CD4-positive, alpha-beta T cell treated with Interleukin-15 for 4 hours (primary cell): ENCODE measurements at places on chromosomes 2 and 18.
A peak's percentile ranks its signal among the peaks of the same experiment; 100 is the strongest.

DNA sequence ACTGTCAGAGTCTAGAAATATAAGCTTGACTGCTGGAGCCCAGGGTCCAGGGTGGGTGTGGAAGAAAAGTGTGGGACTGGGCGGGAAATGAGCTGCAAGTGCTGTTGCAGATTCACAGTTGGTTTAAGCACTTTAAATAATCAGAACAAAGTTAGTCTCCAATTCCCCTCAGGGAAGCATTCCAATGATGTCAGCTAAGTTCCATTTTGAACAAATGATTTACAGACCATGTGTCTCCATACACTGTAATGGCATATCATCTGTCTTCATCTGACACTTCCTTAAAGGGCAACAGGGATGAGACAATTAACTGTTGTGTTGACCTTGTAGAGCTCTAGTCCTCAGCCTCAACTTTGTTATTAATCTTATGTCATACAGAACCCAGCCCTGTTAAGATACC lies 31.5 kb upstream of the REG3A start:
- no peak for DNase-seq

DNA sequence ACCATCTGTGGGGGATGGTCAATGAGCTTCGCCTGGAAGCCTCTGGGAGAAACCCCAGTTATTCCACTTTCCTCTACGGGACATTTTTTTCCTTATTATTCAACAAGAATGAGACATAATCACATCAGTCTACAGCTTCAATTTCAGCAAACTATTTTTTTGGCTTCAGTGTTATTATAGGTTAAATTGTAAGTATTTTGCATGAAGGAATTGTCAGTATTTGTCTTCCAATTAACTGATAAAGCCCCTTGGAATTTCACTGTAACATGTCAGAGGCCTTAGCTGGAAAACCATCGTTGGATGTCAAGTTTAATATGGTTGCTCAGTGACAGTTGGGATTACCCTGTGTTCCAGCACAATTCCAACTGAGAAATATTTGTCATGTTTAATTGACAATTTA lies 480.9 kb upstream of the CHST9 start:
- DNase-seq: no peak

GRCh38 chr2:71452565-71452964 lies 796 bp upstream of the DYSF start:
- DNase-seq: no peak

- no peak for DNase-seq
Measured at GRCh38 chr2:133525613-133526529, 42.4 kb downstream of the NCKAP5 start.

DNA sequence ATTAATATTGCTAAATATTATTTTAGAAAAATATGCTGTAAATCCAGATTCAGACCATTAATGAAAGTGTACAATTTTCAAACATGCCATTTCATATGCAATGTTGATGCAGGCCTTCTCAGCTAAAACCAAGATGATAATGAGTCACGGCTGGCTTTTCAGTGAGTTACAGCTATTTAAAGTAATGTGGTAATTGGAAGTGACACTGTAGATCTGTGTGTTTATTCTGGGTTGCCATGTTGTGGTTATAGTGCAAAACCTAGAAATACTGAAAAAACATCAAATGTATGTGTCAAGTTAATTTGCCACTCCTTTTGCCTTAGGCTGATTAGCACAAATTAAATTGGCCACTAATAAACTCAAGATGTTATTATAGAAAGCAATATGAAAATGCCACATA lies 506.6 kb downstream of the ERBB4 start:
- no peak for DNase-seq

GRCh38 chr18:57845605-57846074 lies 42.5 kb upstream of the ATP8B1 start:
- no peak for DNase-seq

GRCh38 chr2:111100765-111101162 lies 19.9 kb upstream of the BCL2L11 start:
- peak; percentile 32 for DNase-seq

DNA sequence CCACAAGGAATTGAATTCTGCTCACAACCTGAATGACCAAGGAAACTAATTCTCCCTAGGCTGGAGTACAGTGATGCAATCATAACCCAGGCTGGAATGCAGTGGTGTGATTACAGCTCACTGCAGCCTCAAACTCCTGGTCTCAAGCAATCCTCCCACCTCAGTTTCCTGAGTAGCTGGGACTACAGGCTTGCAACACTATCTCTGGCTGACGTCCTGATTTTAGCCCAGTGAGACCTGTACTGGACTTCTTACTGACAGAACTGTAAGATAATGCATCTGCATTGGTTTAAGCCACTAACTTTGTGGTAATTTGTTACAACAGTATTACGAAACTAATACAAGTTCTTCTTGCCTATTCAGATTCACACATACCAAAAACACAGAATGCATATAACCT lies 9.5 kb upstream of the KDSR start:
- no peak for DNase-seq

DNA sequence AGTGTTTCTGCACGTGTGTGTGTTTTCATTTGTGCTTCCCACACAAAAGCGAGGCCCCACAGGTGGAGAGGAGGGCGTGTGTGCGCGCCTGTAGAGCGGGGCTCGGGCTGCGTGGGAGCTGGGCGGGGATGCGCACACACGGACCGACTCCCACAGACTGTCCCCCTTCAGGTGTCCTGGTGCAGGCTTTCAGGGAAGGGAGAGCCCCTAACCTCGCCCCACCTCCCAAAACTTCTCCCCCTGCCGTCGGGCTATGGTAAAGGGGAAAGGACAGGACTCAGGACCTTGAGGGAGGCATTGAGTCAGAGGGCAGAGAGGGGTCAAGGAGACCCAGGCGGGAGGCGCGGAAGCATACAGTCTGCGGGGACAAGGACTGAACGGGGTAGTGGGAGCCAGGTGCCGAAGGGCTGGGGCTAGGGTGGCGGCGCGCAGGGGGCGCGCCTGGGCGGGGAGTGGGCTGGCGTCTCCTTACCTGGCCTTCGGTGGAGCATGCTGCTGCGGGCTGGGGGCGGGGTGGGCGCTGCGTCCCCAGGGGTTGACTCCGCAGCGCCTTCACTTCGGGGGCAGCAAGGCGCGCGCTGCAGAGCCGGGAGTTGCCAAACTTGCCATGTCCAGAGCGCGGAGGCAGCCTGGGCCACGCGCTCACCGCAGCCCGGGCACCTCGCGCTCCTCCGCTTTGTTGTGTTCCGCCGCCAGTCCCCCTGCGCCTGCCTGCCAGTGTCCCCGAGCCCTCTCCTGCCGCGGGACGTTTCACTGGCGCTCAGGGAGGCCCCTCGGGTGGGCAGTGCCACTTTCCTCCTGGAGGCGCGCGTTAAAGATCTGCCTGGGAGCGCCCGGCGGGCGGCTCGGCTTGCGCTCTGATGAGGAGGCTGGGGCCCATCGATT lies 302.0 kb downstream of the NCKAP5 start:
- DNase-seq: no peak

- no peak for DNase-seq
Measured at GRCh38 chr2:173298536-173299097, 56.1 kb upstream of the CDCA7 start.

DNA sequence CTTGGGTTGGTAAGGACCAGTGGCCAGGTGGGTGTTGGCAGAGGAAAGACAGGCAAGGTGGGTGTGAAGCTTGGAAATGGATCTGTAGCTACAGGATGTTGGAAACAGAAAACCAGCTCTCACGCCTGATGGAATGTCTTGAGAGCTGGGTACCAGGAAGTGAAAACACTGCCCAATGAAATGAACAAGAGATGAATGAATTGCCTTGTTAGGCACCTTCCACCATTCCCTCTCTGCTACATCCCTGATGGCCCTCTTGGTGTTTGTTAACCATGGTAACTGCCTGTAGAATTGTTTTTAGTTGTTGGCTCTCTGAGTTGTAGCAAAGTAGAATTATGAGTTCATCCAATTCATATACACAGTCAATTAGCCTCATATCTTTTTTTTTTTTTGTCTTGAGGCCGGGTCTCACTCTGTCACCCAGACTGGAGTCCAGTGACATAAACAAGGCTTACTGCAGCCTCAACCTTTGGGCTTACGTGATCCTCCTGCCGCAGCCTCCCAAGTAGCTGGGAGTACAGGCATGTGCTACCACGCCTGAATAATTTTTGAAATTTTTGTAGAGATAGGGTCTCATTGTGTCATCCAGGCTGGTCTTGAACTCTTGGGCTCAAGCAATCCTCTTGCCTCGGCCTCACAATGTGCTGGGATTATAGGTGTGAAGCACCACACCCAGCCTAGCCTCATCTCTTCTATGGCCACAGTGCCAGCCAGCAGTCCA lies 9.5 kb downstream of the KCMF1 start:
- no peak for DNase-seq

- no peak for DNase-seq
Measured at GRCh38 chr2:17163638-17164037, 354.6 kb downstream of the RAD51AP2 start.

GRCh38 chr2:74675090-74675489 lies 21.0 kb downstream of the SEMA4F start:
- DNase-seq: no peak

DNA sequence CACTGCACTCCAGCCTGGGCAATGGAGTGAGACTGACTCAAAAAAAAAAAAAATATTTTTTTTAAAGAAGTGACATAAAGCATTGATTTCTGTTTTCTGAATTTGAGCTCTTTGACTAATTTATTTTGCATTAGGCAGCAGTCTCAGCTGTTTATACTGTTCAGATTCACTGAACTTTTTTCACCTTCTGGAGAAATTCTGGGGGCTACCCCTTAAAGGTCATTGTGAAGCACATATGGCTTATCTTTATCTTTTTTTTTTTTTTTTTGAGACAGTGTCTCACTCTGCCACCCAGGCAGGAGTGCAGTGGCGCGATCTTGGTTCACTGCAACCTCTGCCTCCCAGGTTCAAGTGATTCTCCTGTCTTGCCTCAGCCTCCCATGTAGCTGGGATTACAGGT lies 12.9 kb downstream of the PHLPP1 start:
- no peak for DNase-seq

DNA sequence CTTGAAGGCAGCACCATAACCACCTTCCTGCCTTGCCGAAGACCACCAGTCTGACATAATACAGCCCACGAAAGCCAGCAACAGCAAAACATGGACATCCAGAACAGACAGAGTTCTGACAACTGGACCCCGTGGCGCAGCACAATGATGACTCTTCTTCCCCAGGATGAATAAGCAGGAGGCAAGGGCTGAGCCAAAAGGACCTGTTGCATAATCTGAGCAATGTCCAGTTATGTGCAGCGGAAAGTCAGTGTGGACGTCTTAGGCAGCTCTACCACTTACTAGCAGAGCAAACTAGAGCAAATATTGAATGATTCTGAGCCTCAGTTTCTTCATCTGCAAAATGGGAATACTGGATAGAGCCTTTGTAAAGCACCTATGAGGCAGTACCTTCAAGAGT lies 225.1 kb downstream of the ZBTB7C start:
- DNase-seq: no peak

GRCh38 chr2:133674433-133675331 lies 106.4 kb upstream of the NCKAP5 start:
- DNase-seq: no peak

- DNase-seq: no peak
Measured at GRCh38 chr2:172995323-172996244, 80.1 kb upstream of the MAP3K20 start.

DNA sequence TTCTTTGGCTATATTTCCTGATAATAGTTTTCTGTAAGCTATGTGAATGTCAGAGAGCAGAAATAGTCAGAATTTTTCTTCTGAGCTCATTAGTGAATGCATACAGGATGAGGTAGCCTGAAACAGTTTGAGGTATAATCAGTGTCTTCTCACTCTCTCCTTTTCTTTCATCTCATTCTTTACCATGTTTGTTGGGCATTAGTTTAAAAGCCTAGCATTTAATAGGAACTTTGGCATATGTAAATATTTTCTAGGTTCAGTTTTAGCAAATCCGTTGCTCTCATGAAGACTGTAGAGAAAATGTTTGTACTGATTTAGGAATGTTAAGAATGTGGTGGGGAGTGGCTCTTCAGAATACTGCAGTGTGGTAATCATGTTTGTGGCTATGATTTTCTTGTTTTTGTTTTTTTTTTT lies 119.4 kb downstream of the PARD3B start:
- no peak for DNase-seq

- DNase-seq: no peak
Measured at GRCh38 chr18:78974115-78974761, 5.4 kb upstream of the SALL3 start.

DNA sequence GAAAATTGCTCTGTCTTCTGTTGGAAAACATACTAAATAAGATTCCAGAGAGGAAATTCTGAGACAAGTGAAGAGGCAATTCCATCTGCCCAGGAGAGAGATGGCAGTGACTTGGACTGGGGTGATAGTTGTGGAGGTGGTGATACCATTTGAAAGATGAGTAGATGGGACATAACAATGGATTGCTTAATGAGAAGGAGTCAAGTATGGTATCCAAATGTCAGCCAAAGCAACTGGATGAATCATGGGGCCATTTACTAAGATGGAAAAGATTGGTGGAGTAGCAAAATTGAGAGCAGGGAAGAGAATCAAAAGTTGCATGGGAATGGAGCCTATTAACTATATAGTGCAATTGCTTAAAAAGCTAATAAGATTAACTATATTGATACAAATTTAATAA lies 222.1 kb downstream of the ETAA1 start:
- no peak for DNase-seq

DNA sequence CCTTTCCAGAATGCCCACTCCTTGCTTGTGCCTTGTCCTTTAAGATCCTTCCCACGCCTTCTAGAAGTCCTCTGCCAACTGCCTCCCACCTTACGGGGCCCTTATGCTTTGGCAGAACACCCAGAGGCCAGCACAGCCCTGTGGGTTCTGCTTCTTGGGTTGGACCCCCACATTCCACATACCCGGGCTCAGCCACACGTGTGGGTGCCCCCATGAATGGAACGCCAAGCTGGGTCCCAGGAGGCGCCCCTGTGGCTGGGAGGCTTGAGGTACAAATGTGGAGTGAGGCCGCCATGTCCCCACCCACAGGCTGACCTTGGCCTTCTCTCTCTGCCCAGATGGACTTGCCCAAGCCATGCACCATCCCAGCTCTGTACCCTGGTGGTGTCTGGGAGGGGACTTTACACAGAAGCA lies 74.2 kb downstream of the STPG4 start:
- no peak for DNase-seq

- DNase-seq: no peak
Measured at GRCh38 chr2:120091436-120091835, 78.6 kb downstream of the EPB41L5 start.

DNA sequence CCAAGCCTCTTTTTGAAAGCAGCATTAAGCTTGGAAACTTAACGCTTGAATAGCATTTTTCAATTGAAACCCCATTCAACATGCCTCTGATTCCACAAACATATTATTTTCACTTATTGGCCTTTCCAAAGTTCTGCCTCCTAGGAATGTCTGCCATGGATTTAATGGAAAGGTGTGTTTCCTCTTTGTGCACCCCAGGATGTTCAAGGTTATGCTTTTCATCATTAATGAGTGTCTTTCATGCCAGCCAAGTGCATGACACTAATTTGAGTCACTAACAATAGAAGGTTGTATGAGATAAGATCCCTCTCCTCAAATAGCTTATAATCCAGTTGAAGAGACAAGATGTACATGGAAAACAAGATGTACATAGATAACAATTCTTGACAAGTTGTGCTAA lies 84.7 kb downstream of the ALPK2 start:
- DNase-seq: no peak
